GM12864 (cell line): ENCODE measurements at places on chromosomes 5 and 9.

- DNase-seq: no peak
Measured at GRCh38 chr9:137128862-137129455, 10.0 kb upstream of the GRIN1 start.

DNA sequence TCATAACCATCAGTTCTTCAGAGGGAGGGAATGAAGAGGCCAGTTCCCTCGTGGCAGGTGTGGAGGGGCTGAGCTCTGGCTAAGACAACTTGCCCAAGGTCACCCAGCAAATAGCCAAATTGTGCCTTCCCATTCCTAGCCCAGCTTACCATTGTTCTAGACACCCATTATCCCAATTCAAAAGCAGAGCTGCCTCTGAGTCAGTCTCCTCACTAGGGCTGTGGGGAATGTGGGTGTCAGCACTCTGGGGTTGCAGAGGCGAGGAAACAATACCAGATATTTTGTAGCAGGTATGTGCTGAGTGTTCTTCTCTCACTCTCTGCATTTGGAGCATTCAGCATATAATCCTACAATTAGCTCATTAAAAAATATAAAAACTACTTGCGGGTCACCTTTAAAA lies 270.8 kb downstream of the PSAT1 start:
- no peak for DNase-seq

DNA sequence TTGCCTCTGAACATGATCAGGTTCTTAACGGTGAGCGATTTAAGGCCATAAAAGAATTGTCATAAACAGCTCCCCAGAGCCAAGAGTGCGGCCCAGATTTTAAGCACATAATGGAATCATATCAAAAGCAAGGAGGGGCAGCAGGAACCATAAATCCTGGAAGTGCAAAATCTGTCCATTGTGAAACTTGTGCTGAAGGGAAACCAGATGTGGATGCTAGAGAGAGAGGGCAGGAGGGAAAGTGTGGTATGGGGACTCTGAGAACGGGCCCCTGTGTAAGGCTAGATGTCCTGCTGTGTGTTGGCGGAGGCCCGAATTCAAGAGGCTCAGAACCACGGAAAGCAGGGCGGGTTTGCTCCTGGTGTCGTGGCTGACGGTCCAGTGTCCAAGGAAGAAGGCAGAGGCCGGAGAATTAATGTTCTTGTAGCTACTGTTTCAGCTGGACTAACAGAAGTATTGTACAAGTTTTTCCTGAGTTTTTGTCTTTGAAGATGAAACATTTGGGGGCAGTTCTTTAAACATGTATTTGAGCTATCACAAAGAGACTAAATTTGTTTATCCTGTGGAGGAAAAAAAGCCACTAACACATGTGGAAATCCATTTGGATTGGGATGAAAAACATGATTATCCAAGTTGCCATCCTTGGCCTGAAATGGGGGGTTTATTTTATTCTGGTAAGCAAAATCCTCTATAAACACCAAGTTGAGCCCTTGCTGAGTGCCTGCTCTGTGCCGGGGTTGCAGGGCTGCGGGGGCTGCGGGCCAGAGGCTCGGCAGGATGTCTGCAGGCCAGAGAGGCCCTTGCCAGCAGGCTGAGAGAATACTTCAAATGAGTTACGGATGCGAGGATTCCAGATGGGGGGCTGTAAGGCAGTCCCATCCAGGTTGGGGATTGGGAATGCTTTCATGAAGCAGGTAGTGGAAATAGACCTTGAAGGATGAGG lies 9.2 kb upstream of the CXCL14 start:
- no peak for DNase-seq

DNA sequence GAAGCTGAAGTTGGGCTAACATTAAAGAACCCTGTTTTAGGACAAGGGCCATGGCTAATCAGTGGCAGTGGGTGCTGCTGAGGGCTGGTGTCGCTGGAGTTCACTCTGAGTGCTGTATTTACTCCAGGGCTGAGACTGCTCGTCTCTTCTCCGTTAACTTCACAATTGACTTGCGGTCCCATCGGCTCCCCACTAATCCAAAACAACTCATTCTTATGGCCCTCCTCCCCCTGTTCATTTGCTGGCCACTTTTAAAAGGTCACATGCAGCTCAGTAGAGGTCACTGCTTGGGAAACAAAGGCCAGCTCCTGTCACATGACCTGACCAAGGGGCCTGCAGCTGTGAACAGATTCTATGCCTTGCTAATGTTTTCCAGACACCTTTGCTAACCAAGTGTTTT lies 38.4 kb downstream of the PTCH1 start:
- DNase-seq: no peak

- no peak for DNase-seq
Measured at GRCh38 chr5:36820900-36821299, 55.7 kb upstream of the NIPBL start.

DNA sequence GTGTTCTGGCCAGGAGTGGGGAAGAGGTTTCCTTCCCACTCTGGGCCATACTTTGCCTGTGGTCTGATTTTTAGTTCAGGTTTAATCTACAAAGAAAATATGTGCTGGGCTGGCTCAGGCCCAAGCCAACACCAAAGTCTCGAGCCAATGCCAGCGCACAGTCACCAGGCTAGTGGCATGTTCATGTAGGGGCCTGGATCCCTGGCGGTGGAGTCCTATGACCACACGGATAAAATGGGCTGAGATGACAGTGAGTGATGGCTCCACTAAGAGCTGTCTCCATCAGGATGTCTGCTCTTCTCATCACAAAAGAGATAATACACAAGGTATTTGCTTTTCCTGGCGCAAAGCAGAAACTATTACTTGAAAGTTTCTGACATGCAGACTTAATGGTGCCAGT lies 92.9 kb upstream of the PTPN3 start:
- DNase-seq: no peak

- DNase-seq: no peak
Measured at GRCh38 chr5:74992791-74993190, 59.6 kb downstream of the GCNT4 start.

GRCh38 chr9:5838884-5839571 lies 6.1 kb upstream of the ERMP1 start:
- no peak for DNase-seq

GRCh38 chr5:113202746-113203716 lies 226.4 kb downstream of the DCP2 start:
- DNase-seq: no peak
